ENCODE measurements at places on chromosomes 3 and 15.

- peak; percentile 86 for DNase-seq
These were observed 23.2 kb upstream of the IP6K2 start for GRCh38 chr3:48739955-48740823.

- DNase-seq = no peak
These were observed 11.8 kb upstream of the ABHD10 start for GRCh38 chr3:111967068-111967467.

DNA sequence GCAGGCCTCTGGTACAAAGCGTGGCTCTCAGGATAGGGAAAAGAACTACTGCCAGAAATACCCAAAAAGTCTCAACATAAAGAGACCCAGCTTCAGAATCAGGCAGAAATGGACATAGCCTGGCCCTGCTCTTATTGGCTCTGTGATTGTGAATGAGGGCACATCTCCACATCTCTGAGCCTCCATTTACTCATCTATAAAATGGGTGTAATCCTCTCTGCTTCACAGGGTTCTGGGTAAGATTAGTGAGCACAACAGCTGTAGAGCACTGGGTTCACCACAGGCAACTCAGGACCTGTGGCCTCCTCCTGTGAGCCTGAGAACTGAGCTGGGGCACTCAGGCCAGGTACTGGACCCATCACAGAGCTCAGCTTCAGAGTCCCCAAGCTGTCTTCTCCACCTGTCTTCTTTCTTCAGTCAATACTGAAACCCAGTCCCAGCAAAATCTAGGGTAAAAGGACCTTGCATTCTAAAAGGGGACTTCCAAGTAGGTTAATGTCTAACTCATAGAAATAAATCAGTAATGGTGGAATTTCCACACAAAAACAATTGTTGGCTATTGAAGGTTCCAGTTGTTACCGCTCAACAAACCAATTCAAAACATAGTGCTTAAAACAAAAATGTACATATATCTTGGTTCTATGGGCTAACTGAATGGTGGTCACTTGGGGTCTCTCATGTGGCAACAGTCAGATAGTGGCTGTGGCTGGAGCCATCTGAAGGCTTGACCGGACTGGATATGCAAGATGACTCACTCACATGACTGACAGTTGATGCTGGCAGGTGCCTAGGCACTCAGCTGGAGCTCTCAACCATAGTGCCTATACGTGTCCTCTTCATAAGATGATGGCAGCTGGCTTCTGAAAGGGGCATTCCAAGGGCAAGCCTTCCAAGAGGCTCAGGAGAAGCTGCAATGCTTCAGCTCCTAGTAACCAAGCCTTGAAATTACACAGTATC lies 47.3 kb downstream of the TRIM42 start:
- no peak for DNase-seq

DNA sequence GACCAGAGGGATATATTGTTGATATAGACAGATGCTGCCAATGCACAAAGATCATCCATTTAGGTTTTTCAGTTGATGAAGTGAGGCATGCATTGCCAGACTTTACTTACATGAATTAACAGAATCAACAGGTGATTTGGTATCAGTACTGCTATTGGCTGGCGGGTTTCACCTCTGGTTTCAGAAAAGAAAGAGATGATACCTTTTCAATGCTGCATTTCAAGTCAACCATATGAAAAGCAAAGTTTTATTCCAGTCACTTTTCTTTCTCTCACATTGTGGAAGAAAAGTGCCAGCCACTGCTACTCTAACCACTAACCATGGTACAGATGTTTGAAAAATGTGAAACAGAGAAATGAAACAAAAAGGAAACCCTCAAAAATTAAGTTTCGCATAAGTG lies 289.1 kb downstream of the TIGIT start:
- DNase-seq = no peak

- DNase-seq = no peak
These were observed 267.3 kb downstream of the RORA start for GRCh38 chr15:60961541-60962485.

DNA sequence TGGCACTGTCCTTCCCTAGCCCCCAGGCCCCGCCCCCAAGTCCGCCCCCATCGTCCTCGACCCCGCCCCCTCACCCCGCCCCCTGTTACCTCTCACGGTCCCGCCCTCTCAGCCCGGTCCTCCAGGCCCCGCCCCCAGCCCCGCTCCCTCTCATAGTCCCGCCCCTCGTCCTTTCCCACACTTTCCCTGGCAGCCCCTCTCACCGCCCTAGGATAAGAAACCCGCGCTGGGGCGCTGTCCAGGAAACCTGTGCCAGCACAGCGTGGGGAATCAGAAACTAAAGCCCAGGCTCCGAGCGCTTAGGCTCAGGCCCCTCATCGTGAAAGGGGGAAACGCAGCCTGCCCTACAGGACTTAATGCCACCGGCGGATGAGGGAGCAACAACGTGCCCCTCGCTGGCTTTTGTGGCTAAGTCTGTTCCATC lies 20.9 kb downstream of the TRPM1 start:
- no peak for DNase-seq

GRCh38 chr3:188571531-188572095 lies 417.7 kb downstream of the LPP start:
- no peak for DNase-seq

- DNase-seq = no peak
These were observed 465.1 kb downstream of the MAGI1 start for GRCh38 chr3:65573548-65574116.

DNA sequence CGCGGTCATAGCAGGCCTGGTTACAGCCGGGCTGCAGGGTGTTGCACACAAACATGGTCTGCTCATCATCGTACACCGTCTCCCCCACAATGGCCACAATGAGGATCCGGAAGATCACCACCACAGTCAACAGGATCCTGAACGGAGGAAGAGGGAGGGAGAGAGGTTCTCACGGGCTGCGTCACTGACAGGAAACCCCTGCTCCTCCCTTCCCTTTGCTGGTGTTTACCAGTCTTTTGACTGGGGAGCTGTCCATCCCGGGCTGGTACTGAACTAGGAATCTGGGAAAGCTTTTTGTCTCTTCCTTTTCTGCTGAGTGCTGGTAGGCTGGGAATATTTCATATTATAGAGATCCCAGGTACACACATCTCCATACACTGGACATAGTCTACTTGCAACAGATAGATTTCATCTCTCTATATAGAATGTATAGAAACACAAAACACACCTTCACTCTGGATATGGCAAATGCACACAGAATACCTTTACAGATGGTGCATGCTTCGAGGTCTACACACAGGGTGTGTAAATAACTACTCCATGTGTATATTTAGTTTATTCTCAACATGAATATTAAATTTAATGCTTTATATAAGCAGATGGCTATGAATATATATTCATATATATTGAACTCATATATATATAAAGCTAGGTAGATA lies 1.4 kb downstream of the GJD2 start:
- DNase-seq = peak; percentile 10

DNA sequence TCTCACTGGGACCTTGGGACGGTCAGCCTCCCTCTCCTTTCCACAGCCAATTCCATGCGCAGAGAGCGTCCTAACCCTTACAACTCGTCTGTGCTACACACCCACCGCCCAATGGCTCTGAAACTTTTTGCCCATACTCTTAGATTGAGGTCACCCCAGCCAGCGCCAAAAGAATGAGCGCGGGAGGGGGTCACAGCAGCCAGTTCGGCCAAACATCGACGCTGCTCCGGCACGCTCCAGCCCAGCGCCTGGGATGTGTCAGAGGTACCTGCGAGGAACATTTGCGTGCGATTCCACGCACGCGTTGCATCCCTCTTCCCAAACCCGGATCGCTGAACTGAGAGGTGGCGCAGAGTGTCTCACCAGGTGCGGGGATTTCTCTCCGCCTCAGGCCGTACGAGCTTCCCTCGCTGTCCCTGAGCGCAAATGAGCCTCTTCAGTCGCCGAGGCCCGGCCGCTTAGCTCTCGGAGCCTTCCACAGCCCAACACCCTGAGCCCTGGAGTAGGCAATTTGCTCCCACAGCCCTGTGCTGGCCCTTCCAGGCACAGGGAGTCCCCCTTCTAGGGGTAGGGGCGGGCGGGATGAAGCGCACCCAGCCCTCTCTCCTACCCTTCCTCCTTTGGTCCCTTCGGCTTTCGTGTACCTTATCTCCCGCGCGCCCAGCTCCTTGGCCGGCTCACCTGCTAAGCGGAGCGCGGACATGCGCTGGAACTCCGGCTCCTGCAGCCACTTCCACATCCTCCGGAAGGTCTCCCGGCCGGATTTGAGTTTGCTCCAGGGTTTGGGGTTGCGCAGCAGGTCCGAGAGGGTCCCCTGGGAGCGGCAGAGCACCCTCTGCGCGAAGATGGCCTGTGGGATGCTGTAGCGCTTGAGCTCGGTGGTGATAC lies 1.8 kb downstream of the ONECUT1 start:
- no peak for DNase-seq

DNA sequence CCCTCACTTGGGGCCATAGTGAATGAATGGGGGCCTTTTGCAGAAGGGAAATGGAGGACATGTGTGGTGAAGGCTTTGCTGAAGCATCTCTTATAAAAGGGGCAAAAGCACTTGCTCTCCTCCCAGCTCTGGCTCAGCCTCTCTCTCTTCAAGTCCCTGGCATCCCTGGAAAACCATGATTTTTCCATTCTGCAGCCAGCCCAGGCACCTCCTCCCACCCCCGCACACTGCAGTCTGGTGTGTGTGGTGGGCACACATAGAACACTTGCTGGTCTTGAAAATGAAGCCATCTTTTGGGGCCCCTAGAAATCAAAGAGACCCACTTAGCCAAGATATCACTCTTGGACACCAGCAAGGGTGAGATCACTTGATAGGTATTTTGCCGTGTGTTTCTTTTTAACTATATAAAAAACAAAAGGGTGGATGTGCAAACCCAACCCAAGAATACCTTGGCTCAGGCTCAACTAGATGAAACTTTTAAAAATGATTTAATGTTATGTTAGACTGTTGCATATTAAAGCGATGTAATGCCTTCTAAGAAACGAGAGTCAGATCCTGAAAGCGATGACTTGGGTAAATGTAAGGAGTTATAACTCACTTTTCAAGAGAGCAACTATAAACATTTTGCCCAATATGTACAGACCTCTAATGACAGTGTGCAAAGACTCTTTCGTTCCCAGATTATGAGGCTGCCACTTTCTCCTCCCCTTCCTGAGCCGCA lies 16.4 kb upstream of the ALDH1A3 start:
- DNase-seq = no peak

DNA sequence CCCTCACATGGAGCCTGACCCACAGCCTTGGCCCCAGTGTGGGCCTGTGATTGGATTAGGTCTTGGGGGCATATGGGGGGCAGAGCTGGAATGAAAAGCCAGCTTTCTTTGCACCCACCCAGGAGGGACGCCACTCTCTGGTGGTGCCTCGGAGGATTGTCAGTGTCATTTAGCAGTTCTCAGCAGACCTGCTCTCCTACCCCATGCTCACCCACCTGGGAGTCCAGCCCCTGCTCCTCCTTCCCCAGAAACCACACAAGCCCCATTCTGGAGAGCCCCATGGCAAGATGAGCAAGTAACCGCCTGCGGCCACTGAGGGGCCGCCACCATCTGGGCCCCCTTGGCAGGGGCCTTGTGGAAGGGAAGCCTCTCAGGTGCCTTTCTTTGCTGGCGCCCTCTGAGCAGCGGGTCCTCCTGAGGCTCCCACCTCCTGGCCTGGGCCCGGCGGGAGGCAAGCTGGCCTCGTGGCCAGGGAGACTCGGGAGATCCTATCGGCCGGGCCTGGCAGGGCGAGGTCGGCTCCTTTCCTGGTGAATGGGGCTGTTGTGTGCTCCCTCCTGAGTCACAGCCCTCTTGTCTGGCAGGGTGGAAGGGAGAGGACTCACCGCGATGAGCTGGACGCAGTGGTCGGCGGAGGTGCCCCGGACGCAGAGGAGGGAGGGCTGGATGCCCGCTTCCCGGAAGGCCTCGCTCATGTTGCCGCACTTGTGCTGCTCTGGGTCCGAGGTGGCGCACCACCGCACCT lies 2.3 kb downstream of the MELTF start:
- no peak for DNase-seq

DNA sequence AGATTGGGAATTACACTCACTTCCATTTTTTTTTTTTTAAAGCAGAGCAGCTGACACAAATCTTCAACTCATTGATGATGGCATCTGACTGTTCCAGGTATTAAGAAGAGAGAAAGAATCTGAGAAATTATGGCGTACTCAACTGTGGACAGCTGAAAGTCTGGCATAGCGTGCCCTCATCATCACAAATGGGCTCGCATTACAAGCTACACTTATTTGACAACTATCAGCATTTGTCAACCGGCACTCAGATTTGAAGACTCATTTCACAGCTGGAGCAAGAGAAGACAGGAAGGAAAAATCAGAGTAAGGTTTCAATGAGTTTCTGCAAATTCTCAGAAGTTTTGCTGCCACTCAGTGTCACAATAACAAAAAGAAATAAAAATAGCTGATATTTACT lies 235.9 kb downstream of the ATP8B4 start:
- DNase-seq = no peak

GRCh38 chr3:172061724-172062184 lies 22.4 kb downstream of the FNDC3B start:
- DNase-seq = peak; percentile 88

- no peak for DNase-seq
These were observed 93.2 kb upstream of the ARHGEF3 start for GRCh38 chr3:56894881-56895431.

DNA sequence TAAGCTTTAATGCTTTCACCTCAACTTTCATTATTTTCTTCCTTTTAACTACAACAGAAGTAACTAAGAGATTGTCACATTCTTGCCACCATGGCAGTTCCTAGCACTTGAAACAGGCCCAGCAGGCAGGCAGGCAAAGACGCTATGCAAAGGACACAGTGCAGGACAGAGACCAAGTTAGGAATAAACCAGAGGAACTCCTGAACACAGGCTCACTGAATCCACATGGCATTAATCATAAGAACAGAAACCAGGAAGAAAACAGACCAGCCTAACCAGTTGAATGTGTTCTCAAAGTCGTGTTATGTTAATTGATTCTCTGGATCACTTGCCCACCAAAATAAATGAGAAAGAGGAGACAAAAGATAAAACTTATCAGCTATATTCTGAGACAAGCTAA lies 397.6 kb downstream of the TBL1XR1 start:
- no peak for DNase-seq

GRCh38 chr3:135444058-135444457 lies 521.5 kb upstream of the PPP2R3A start:
- no peak for DNase-seq

DNA sequence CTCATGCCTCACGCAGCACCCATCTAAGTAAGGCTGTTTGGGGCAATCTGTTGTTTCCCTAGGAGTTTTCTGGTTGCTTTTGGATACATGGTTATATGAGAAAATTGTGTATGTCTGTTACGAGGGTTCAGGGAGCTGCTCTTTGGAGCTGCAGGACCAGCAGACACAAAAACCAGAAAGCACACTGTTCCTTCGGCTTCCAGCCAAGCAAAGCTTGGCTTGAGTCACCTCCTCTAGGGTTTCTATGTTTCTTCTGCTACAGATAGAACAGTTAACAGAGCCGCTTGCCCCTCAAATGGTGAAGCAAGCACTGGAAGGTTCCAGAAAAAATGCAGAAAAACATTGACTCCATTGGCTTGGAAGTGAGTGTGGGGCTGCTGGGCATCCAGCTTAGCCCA lies 49.2 kb upstream of the CTDSPL start:
- DNase-seq = no peak

DNA sequence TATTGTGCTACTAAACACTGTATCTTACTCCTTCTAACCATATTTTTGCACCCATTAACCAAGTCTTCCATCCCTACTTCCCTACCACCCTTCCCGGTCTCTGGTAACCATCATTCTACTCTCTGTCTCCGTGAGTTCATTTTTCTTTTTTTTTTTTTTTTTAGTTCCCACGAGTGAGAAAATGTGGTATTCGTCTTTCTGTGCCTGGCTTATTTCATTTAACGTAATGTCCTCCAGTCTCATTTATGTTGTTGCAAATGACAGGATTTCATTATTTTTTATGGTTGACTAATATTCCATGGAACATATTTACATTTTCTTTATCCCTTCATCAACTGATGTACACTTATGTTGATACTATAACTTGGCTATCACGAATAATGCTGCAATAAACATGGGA lies 31.7 kb downstream of the TJP1 start:
- DNase-seq = no peak
